ENCODE measurements at places on chromosomes 5 and 9.

DNA sequence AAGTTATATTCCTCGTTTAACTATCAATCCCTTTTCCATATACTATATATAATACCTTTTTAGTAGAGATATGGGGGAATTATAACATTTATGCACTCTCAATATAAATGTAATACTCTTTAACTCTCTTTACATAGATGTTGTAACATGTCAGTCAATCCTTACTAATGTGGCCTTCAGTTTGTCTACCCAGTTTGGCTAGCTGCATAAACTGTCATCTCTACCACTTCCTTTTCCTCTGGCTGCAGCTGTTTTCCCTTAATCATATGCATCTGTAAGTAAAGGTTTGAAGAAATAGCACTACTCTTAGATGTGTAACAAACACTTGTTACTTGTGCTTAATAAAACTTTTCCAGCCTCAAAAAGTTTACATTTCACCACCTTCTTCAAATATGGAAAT lies 13.4 kb downstream of the ABHD17B start:
- DNase-seq = no peak

DNA sequence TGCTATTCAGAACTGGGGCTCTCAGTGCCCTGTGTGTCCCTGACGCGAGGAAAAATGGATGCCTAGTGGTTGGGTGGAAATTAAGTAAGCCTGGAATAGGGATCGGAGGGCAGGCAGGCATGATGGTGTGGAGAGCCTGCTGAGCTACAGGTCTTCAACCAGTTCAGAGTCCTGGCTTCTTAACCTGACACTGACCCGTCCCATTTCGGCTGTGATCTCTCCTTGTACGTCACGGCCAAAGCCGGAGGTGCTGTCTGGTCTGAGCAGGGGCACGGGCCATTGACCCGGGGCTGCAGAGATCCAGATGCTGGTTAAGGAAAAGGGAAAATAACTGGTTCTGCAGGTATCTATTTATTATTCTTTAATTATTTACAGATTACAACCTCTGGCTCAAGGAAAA lies 27.9 kb downstream of the RHOBTB3 start:
- DNase-seq = no peak

DNA sequence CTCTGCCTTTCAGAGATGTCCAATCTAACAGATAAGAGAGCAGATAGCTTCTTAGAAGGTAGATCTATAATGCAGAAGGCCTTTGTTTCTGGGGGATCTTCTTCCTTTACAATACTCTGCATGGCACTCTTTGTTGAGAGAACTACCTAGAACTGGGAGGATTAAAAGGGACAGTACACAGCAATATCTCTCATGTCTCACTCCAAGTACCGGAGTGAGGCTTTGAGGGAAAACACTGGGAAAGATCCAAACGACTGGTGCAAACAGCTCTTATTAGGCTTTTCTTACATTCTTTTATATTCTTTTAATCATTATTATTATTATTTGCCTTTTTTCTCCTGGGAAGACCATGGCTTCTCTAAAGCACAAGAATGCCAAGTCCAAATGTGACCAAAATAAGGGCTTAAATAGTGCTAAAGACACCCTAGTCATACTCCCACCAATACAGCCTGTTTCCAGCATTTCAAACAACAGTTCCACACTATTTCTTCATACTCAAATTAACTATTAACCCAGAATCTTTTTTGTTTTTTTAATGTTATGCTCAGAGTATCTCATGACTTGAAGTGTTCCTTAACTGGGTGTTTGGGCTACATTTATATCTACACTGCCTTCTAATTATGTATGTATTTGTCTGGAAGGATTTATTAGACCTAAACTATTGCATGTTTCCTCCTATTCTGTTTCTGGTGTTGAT lies 52.7 kb downstream of the ABHD17B start:
- DNase-seq = no peak

GRCh38 chr5:9670371-9670770 lies 40.2 kb upstream of the TAS2R1 start:
- no peak for DNase-seq

DNA sequence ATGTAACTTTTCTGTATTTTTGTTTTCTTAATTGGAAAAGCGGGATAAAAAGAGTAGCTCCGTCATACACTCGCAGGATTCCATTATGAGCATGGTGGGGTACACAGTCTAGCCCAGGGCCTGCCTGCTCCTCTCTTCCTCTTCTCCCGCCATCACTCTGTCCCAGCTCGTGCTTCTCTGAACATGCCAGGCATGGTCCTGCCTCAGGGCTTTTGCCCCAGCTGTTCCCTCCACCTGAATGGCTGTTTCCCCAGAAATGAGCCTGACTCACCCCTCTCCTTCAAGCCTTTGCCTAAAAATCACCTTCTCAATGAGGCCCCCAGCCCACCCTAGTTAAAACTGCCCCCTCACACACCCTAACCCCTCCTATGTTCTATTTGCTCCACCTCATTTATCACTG lies 4.5 kb downstream of the CORO2A start:
- no peak for DNase-seq

GRCh38 chr5:35707659-35708058 lies 90.0 kb downstream of the SPEF2 start:
- no peak for DNase-seq
